ENCODE measurements at places on chromosomes 3 and 15. TPM values are rescaled to one million over a fixed set of nuclear protein-coding genes. Genes with fewer than 3 reads are reported as not detected.

DNA sequence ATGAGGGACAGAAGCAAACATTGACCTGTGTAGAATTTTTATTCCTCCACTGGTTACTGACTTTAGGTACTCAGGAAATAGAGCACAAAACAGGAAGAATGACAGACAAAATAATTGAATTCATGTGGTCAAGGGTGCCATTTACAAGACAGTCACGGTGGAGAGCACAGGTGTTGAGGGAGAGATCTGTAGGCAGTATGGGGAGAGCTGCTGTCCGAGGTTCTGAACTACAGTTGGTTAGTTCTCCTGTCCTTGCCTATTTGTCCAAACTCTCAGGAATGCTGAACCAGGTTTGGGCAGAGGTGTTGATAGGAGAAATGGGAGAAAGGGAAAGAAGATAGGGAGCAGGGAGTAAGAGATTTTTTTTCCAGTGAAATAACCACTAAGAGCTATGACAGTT, 178.5 kb upstream of the ZBTB20 start:
- DNase-seq, result no peak

DNA sequence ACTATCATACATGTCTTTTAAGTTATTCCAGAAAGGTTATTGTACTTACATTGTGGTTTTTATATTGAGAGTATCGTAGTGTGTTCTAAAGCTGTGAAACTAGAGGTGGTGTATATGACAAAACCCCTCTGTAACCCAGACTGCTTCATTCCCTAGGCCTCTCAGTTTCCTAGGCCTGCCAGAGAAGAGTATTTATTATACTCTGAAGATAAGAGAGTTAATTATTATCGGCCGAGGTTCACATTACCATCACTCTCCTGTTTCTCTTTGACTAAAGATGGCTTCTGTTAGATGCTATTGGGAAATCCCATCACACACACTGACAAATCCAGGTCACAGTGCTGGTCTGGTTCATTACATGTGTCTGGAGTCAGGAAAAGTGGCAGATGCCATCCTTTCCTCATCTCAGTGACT, 20.5 kb downstream of the EXOSC7 start:
- DNase-seq, result no peak

SPINK8 gene
- total RNA-seq, result not detected

- DNase-seq, result no peak
Measured at GRCh38 chr3:184334470-184335158, 2.8 kb upstream of the FAM131A start.

EXD1 gene
- not detected for total RNA-seq

DNA sequence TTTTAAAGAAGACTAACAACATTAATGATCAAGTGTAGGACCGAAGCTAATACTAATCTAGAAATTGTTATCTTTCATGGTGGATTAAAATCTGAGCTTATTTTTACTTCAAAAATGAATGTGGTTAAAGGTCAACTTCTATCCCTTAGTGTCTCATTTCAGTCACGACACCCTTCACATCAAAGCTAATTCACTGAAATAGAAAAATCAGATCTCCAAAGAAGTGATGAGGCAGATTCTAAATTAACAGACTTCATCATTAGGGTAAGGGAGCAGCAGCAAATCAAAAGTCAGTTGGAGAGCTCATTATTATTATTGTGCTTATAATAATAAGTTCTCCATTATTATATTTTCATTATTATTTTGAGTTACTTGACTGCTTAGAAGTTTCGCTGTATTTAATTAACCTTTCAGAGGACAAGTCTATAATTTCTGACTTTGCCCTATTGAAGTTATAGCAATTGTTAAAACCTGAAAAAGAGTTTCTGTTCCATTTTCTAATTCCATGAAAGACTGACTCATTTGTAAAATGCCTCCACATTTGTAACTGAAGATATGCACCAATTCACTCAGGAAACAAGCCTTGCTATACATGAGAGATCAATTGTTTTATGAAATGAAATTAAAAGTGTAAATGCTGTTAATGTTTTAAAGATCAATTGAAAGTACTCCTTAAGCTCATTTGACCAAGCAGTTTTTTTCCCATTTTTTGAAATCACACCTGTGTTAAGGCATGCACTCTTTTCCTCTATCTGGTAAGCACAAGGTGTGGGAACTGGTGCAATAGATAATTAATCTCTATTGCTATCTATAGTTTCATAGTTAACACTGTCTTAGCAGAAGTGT, 23.1 kb upstream of the CMC1 start:
- DNase-seq, result no peak

- no peak for DNase-seq
Measured at GRCh38 chr3:146200461-146201220, 39.7 kb upstream of the PLOD2 start.

DNA sequence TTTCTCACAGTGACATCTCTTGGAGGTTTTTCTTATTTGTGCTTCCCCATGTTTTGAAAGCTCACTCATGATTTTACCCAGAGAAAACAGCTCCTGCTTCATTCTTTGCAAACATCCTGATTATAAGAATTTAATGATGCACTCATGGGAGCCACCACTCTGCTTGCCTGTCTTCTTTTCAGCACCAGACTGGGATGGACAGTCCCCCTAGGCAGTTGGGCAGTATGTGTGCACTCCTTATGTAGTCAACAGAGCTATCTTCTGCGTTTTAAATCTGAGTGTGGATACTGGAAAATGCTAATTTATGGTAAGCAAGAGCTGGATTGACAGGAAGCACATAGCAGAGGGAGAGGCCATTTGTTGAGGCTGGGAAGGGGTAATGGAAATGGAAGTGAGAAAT, 276.1 kb downstream of the AGBL1 start:
- no peak for DNase-seq

DNA sequence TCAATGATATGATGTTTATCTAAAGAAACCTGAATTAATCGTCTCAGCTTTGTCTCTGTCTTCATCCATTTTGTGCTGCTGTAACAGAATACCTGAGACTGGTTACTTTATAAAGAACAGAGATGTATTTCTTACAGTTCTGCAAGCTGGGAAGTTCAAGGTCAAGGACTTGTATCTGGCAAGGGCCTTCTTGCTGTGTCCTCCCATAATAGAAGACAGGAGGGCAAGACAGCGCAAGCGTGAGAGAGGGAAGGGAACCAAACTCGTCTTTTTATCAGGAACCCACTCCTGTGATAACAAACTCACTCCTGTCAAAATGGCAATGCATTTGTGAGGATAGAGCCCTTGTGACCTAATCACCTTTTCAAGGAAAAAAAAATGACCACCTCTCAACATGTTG, 131.5 kb downstream of the GHSR start:
- no peak for DNase-seq

DNA sequence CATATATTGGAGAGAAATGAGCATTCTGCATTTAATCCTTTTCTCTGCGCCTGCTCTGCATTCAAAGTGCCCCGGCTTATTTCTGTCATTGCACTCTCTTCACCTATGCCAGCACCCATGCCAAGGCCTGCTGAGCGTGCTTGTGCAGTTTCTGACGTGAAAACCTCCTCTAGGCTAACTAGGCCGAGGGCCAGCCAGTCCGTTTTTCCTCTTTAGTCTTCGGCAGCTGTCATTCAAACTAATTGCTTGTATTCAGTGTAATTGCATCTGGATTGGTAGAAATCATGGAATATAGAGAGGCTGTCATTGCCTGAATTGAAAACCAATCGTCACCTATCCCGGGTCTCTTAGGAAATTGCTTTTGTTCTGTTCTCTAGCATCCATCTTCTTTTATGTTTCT, 94.0 kb downstream of the ARPP21 start:
- DNase-seq, result no peak

CTXN2 gene
- total RNA-seq, result not detected

GRCh38 chr3:192727032-192727847, at the start of gene FGF12:
TSS of gene FGF12 (minus strand) at chr3:192727541.
- DNase-seq, result no peak

- no peak for DNase-seq
Measured at GRCh38 chr3:104429727-104430126, 937.0 kb upstream of the ALCAM start.

TNFSF10 gene
- 23.0 TPM for total RNA-seq

CSTA gene
- 28.7 TPM for total RNA-seq

PARP9 gene
- 39.6 TPM for total RNA-seq

LRRC31 gene
- not detected for total RNA-seq

SLC2A2 gene
- 0.26 TPM for total RNA-seq

GABRR3 gene
- total RNA-seq, result not detected

ADAMTS9 gene
- total RNA-seq, result 273 TPM

- DNase-seq, result no peak
Measured at GRCh38 chr15:58931987-58932588, 1.4 kb downstream of the SLTM start.

GRCh38 chr15:59438625-59439290, 772 bp downstream of the FAM81A start:
- DNase-seq, result no peak

ZNF80 gene
- total RNA-seq, result not detected

GRCh38 chr3:12751571-12751970, 7.5 kb downstream of the TMEM40 start:
- no peak for DNase-seq

OXSM gene
- total RNA-seq, result 7.8 TPM

- DNase-seq, result no peak
Measured at GRCh38 chr3:16079519-16079918, 95.0 kb upstream of the GALNT15 start.

DNA sequence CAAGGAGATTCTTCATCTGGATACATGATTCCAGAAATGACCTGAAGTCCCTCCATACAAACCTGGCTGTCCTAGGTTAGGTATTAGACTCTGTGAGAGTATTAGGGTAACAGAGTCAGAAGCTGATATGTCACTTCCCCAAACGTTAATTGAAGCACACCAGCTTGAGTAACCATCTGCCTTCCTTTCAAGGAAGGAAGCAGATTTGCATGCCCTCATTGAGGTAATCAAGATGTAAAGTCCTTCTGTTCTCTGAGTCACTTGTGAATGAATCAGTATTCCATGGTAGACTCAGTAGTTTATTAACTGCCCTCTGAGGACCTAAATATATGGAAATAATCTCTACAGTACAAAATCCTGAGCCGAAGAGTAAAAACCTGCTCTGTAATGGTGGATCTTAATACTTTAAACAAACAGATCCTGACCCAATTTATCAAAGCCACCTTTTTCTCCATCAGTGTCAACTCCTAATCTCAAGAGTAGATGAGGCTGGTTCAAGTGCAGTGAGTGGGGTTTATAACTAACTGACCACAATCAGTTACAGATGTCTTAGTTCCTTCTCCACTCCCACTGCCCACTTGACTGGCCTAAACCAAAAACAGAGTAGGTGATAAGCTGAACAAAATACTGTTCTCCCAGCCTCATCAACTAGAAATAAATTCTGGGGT, 246.2 kb upstream of the CHRM5 start:
- DNase-seq, result no peak

GRCh38 chr3:195838714-195839113, 27.0 kb upstream of the MUC4 start:
- DNase-seq, result no peak

- DNase-seq, result peak; percentile 94
Measured at GRCh38 chr15:84658080-84658787, at the start of gene NMB. TSS of gene NMB (minus strand) at chr15:84658199. CDS start at chr15:84658152, 47 bp downstream.

DNA sequence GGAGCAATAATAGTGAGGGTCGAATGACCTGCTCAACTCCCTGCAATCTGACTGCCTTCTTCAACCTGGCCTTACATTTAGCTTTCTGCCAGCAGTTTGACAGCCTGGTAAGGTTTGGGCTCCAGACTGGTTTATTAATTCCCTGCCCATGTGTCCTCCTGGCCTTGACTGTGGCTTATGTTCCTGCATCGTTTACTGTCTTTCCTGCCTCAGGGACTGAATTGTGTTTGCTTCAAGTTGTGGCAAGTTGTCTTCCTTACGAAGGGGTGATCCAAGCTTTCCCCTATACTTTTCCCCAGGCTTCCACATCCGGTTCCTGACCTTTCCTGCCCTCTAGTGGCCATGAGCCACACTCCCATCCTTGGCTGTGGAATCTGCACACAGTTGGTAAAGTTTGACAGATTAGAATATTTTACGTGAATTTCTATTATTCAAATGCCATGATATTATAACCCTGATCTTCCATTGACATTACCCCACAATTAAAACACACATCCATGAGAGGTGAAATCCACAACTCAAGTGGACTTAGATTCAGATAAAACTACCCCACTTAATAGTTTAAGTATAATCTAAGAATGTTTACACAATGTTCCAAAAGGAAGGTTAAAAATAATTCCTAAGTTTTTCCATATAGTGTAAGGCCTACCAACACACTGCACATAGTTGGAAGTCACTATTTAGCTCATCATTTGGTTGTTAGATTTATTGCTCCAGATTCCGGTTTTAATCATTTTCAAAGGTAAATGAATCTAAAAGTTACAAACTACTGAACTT, 95.7 kb downstream of the NEDD4 start:
- no peak for DNase-seq

DNA sequence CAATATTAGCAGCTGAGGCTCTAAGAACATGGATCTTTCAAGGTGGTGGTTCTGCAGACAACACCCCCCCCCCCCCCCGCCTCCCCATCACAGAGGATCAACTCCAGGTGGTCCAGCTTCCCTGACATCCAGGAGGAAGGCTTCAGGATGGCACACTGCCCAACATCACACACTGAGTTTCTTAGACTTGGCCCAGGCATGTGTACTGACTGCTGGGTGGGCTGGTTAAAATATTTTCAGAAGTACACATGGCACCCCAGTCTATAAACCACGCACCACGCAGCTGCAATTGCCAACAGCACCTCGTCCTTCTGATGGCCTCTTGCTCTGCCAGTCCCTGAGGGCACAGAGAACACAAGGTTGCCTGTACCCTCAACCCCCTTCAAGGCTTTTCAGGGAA, 22.1 kb downstream of the SRPRB start:
- no peak for DNase-seq

- no peak for DNase-seq
Measured at GRCh38 chr15:42289166-42289565, 15.9 kb upstream of the TMEM87A start.

- no peak for DNase-seq
Measured at GRCh38 chr3:177300039-177300833, 103.0 kb upstream of the TBL1XR1 start.

GRCh38 chr3:182644790-182645433, 148.4 kb upstream of the ATP11B start:
- DNase-seq, result no peak

DNA sequence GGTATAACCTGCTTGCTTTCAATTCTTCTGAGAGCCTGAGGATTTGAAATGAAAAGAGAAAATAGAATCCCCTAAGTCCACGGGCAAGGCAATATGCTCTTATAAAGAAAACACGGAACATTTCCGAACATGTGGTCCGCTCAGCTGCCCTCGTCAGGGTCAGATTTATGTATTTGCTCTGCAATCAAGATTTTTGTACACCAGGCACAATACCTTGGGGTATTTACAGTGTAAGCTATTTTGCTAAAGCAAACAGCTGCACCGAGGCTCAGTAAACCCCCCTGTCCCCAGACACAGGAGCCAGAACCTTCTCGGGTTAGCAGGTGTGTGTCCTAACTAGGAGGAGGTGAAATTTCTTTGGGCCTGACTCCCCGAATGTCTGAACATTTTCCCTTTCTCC, 155.8 kb upstream of the LRIG1 start:
- no peak for DNase-seq
